ENCODE measurements at places on chromosomes 1 and 21.

DNA sequence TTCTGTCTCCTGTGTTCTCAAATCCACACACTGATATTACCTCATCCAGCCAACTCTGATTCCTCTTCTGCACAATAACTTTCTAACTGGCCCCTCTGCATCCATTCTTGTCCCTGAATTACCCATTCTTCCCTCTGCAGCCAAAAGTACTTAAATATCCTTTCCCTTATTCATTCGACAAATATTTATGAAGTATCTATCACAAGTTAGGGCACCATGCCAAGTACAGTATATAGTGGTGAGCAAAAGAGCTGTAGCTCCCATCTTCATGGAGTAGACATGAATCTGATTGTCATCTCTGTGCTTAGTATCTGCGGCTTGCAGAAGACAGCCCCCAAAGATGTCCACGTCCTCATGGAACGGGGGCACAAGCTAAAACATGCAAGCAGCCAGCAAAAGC lies 316.8 kb downstream of the SETD4 start:
- no peak for DNase-seq

GRCh38 chr1:109847251-109847650 lies 63.4 kb upstream of the CSF1 start:
- no peak for DNase-seq

DNA sequence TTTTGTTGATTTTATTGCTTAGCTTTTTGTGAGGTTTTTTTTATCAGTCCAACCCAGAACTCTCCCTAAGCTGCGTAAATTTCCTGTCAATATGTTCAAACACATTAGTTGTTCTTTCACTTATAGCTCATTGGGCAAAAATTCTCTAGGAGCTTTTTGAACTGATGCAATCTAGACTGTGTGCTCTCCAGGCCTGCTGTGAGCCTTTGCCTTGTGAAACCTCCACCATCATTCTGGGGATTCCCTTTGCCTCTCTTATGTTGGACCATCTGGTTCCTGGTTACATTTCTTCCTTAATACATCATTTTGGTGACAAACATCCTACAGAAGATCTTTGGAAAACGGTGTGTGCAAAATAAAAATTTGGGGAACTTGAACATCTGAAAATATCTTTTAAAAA lies 247.2 kb downstream of the LRRC7 start:
- DNase-seq, result no peak

- DNase-seq, result no peak
Measured at GRCh38 chr21:42276076-42276475, 39.1 kb downstream of the TFF3 start.

DNA sequence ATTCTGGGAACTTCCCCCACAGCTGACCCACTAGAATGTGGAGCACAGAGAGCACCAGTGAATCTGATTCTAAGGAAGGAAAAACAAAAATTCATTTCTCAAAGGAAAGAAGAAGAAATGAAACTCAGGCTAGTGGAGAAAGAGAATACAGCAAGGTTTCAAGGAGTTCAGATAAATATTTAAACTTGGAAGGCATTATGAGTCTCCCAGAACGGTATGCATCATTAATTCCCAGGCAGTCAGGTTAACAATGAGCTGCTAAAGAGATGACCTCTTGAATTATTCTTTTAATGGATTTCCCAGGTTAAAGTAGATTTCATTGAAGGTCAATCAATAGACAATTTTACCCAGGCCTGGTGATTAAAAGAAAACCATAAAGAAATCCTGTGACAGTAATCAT lies 103.6 kb upstream of the KAZN start:
- no peak for DNase-seq

- no peak for DNase-seq
Measured at GRCh38 chr21:45295576-45296365, 8.1 kb upstream of the POFUT2 start.

GRCh38 chr1:59674595-59674994 lies 140.2 kb upstream of the HOOK1 start:
- no peak for DNase-seq

- DNase-seq, result no peak
Measured at GRCh38 chr1:19814681-19815503, at the start of gene RNF186. TSS of gene RNF186 (minus strand) at chr1:19815283. CDS start at chr1:19815101, 182 bp downstream.

GRCh38 chr1:204413170-204413535 lies 1.5 kb upstream of the PPP1R15B start:
- DNase-seq, result no peak

DNA sequence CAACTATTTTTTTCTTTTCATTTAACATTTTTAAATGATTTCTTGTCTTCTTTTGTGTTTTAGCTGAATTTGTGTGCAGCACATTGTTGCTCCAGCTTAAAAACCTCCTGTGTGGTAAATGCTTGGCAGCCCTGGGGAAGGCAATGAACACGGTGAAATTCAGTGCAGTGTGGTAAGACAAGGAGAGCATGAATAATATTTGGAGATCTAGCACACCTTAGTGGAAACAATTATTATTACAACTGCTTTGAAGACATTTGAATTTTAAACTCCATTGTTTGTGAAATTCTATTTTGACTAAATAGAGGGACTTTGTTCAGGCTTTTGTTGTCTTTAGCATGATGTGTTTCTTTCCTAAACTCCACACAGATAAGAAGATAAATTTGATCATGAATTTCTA lies 242.6 kb upstream of the CXADR start:
- DNase-seq, result no peak

DNA sequence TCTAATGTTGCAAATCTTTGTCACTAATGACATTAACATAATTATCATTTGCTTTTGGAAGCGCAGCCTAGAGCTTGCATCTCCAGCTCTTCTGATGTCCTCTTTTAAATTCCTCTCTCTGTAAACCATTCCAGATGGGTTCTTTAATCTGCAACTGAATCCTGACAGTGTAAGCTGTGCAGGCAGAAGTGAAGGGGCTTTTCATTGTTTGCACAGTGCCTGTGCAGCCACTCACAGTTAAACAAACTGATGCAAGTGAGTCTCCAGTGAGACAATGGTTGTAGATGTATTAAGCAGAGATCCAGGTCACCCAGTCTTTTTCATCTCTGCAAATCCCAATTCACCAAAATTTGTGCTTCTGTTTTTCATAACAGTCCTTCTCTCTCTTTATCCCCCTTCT lies 22.5 kb upstream of the FCRL5 start:
- no peak for DNase-seq
